ENCODE measurements at places on chromosomes 2 and 18.

DNA sequence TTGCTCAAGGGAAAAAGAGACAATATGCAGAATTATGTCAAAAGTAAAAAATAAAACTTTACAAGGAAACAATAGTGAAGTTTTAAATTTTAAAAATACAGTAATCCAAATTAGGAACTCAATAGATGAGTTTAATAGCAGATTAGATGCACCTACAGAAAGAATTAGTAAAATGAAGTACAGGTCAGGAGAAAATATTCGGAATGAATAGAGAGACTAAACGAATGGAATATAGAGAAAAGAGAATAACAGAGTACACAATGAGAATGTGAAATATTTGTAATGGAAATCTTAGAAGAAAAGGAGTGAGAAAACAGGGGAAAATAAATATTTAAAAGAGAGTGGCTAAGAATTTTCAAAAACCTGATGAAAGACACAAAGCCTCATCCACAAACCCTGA, 275.7 kb upstream of the MMADHC start:
- no peak for DNase-seq

GRCh38 chr2:200829258-200829655, 17.5 kb downstream of the BZW1 start:
- no peak for DNase-seq

DNA sequence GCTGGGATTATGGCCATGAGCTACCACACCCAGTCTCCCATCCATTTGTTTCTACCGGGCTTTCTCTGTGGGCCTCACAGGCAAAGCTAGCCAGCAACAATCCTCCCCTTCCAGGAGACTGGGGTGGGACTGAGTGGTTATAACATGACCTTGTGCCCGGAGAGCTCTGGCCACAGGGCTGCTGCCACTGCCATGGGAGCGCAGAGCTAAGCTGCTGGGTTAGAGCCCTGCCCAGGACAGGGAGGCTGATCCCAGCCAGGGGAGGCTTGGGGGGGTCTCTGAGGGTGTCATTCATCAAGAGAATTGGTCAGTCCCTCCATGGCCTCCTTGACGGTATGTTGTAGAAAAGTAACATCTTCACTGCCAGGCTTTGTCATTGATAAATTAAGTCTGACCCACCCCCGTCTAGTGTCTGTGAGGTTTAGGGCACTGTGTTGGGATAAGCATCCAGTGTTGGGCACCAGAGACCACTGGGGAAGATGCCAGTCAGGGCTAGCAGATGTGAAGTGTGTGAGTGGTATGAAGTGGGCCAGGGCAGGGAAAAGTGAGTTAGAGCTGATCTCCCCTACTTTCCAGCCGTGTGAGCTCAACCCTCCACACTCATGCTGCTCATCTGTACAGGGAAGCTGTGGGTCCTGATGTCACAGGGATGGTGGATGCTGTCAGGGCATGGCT, 368.4 kb upstream of the HS6ST1 start:
- DNase-seq = no peak

GRCh38 chr18:69659142-69659651, 258.5 kb downstream of the DOK6 start:
- no peak for DNase-seq

DNA sequence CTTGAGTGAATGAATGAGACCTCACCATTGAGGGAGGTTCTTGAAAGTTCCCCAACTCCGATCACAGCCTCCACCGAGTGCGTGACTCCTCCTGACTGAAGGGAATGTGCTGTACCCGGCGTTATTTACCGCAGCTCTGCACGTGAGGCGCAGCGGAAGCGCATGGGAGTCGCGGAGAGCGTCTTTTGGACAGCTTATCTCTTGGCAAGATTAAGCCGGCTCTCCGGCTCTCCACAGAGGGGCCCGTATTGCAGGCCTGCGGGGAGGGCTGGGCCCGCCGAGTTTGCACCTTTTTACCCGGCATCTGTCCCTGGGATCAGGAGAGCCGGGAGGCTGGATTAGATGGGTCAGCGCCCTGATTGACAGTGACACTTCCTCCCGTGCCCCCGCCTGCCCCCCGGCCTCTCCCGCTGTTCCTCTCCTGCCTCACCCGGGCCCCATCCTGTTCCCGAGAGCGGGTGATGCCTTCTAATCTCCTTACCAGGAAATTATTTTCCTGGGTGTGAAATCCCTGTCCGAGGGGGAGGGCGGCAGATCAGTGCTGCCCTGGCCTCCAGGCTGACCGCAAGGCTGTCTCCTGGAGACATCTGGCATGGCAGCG, 176.3 kb downstream of the INHBB start:
- no peak for DNase-seq

- no peak for DNase-seq
Observed at GRCh38 chr2:75833386-75833785, 122.7 kb upstream of the GCFC2 start.

DNA sequence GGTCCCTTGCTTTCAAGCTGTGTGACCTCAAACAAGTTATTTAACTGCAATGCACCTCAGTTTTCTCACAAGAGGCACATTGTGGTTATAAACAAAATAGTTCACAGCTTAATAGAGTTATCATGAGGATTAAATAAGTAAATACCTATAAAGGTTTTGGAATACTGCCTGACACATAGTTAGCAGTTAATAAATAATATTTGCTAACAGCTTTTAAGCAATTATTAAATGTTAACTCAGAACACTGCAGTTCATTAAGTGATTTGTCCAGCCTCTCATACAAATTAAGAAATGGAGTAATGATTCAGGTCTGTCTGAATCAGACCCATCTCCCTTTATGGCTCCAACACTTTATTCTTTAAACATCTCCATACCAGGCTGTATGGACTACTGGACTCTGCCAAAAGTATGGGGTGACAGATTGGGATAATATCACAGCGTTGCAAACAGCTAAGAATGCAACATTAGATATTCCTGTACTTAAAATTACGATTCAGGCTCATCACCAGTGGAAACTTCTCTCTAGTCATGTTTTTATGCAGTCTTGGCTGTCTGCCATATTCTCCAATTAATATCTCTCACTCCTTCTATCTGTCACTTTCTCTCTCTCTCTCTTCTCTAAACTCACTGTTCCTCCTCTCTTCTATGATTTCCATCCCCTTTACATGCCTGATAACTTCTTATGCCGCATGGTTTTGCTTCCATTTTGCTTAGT, 370.6 kb upstream of the UBE2E3 start:
- no peak for DNase-seq

DNA sequence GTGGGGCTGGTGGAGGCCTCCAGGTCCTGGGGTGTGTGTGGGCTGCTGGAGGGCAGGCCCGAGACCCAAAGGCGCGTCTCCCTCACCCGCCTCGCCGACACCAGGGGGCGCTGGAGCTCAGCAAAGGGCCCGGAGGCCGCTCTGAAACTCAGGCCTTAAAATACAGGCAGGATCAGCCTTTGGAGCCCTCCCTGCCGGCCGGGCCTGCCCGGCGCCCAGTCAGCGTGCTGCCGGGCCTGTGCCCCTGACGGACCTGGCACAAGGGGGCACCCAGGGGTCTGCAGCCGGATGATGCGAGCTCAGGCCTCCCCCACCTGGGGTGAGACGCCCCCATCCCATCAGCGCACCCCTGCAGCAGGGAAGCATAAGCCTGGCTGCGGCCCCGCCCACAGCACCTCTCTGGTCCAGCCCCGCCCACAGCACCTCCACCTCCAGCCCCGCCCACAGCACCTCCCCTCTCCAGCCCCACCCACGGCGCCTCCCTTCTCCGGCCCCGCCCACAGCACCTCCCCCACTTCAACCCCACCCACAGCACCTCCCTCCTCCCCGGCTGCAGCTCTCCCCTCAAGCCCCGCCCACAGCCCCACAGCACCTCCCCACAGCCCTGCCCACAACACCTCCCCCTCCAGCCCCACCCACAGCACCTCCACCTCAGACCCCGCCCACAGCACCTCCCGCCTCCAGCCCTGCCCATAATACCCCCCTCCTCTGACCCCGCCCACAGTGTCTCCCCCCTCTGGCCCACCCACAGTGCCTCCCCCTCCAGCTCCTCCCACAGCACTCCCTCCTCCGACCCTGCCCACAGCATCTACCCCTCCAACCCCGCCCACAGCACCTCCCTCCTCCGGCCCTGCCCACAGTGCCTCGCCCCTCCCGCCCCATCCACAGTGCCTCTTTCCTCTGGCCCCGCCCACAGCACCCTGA, 92.8 kb upstream of the OTOS start:
- peak; percentile 37 for DNase-seq

DNA sequence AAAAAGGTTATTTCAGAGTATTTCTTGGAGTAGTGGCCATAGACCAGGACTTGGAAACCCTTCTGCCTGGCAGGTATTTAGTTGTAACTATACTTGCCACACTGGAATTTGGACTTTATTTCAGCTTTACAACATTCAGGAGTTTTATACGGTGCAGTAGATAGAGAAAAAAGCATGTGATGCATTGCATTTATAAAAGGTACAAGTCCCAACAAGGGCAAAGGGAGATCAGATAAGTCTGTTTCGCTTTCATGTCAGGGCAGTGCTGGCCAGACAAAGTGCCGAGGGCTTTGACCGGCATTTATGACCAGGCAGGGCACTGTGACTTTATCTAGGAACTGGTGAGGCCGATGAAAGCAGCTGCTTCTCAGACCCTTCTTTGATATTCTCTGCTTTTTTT, 145.4 kb downstream of the RTN4 start:
- no peak for DNase-seq

- no peak for DNase-seq
Observed at GRCh38 chr2:11833601-11834000, 87.2 kb downstream of the LPIN1 start.

GRCh38 chr2:160898581-160899307, 261.5 kb upstream of the TANK start:
- DNase-seq = no peak

DNA sequence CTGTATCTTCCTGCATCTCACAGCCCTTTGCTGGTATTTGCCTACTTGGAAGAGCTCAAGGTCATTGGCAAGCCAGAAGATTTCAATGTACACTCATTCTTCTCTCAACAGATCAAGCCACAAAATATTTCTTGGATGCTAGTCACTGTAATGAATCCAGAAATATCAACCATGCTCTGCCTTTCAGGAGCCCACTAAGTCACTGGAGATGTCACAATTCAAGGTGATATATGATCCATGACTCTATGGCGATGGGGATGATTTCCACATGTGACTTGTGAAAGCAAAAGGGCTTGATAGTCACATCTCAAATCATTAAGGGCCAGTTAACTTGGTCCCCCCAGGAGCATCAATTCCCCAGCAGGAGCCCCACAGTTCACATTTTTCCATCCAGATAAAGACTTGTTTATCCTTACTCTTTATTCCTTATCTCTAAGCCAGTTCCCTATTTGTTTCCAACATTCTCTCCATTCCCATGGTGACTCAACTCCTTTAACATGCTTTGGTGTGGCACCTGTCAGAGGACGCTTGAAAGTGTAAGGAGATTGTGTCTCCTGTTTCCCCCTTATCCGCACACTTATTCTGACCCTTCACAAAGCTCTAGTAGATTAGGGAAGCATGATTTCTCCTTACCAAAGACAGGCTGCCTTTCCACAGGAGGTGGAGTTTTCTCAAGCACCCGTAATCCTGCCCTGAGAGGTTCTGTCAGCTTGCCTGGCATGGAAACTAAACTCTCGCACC, 15.8 kb downstream of the PKDCC start:
- DNase-seq = no peak

GRCh38 chr18:13577781-13578180, 148.6 kb downstream of the FAM210A start:
- DNase-seq = no peak

DNA sequence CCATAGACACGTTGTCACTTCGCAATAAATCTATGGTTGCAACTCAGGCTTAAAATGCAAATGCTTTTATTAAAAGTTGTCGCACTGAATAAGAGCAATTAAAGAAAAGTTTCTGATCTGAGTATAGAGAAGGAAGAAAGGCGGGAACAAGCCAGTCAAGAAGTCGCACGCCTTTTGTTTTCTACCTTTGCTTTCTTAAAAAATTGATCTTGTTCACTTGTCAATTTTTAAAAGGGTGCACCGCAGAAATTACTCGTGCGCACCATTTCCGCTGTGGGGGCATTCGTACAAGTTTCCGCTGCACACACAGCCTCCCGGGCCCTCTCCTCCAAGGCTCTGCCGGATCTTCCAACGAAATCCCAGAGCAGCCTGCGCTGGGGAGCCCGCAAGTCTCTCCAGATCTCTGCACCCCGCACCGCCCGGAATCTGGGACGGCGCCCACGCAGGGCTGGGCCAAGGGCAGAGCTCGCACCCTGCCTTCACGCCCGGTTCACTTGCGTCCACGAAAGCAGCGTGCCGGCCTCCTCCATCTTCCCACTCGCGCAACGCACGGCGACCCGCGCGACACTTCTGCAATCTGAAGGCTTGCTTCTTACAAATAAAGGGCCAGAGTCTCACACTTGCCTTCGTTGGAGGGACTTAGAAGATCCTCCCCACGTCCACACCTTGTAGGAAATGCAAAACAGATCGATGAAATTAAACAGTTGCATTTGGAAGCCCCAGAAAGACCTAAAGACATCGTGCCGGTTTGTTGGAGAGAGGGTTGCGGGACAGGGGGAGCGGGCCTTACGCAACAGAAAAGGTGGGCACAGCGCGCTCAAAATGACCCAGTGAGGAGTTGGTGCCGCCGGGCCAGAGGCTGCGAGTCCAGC, 2.6 kb upstream of the SALL3 start:
- no peak for DNase-seq

Data from activated B cell treated with CpG ODN at 0.5 μM for 24 hours (primary cell).